Gastrocnemius medialis (tissue), 4 donors: ENCODE measurements at places on chromosomes 11 and 22. TPM values are rescaled to one million over a fixed set of nuclear protein-coding genes. Genes with fewer than 3 reads are reported as not detected.

DNA sequence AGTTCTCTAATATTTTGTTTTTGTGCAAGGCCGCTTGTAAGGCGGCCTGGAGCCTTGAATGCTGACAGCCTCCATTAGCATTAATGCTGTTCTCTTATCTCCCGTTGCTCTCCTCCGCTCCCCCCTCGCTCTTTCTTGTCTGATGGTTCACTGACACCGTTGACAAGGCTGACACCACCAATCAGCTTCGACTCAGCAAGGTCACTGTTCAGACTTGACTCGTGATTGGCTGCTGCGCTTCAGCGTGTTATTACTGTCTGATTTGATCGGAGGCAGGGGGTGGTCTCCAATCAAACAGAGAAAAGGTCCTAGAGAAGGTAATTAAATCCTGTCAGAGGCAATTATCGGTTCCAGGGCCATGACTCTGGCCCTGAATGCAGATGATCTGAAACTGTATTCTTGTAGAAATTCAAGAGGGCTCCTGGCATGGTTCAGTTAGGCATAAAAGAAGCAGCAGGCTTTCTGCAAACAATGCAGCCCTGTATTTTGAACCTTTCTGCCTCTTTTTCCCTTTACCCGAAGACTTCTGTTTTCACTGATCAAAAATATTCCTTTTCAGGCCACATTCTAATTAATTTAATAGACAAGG is 49.3 kb upstream of the MPPED2 start:
- no peak overlapping the region for H3K27ac ChIP-seq
- H3K4me1 ChIP-seq = no peaks in the 10 kb centered on the region
- DNase-seq = peak; percentile 51
- H3K36me3 ChIP-seq = no peaks in the 10 kb centered on the region

DNA sequence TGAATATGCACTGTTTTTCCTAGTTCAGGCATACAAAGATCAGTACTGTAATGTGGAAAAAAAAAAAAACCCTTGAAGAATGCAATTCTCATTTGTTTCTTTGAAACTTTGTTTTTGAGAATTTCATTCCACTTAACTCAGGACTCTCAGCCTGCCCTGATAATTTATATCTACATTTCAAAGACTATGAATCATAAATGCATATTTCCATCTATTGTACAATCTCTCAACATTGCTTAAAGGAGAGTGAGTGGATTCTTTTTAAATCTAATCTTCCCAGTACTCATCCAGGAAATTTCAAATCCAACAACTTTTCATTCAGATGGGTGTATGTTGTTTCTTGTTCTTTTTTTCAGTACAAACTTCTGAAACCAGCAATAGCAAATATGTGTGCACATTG is 322.2 kb upstream of the DDI1 start:
- no peaks in the 10 kb centered on the region for H3K27me3 ChIP-seq
- H3K36me3 ChIP-seq = no peaks in the 10 kb centered on the region
- H3K4me3 ChIP-seq = no peak overlapping the region
- H3K27ac ChIP-seq = no peak overlapping the region
- no peaks in the 10 kb centered on the region for H3K4me1 ChIP-seq

GRCh38 chr11:64857485-64857884 is 13.0 kb upstream of the CDC42BPG start:
- H3K27ac ChIP-seq = peak overlapping the region; percentile 91
- no peak for DNase-seq
- H3K4me1 ChIP-seq = peaks cover 87% of the 10 kb centered on the region
- no peaks in the 10 kb centered on the region for H3K36me3 ChIP-seq
- no peak overlapping the region for H3K4me3 ChIP-seq
- no peaks in the 10 kb centered on the region for H3K27me3 ChIP-seq

DNA sequence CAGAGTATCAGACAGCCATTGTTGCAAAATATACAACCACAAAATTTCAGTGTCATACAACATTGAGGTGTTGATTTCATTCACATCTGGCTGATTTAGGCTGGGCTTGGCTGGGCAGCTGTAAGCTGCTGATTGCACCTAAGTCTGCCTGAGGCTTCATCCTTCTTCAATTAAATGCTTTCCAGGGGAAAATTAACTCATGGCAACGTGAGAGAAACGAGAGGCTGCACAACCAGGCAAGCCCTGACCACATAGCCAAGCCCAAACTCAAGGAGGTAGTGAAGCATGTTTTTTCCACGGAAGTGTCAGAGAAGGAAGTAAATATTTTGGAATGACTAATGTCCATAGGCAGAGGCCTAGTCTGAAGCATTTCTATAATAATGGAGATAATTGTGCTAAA is 273.8 kb upstream of the ZC3H12C start:
- no peak overlapping the region for H3K4me3 ChIP-seq
- H3K36me3 ChIP-seq = no peaks in the 10 kb centered on the region
- no peak overlapping the region for H3K27ac ChIP-seq
- no peak for DNase-seq
- no peaks in the 10 kb centered on the region for H3K4me1 ChIP-seq

Gene CEP126
- 0.42 TPM for total RNA-seq

Gene OR4B1
- total RNA-seq = not detected

Gene STX5
- total RNA-seq = 26.0 TPM

Gene DGAT2
- 4.9 TPM for total RNA-seq

DNA sequence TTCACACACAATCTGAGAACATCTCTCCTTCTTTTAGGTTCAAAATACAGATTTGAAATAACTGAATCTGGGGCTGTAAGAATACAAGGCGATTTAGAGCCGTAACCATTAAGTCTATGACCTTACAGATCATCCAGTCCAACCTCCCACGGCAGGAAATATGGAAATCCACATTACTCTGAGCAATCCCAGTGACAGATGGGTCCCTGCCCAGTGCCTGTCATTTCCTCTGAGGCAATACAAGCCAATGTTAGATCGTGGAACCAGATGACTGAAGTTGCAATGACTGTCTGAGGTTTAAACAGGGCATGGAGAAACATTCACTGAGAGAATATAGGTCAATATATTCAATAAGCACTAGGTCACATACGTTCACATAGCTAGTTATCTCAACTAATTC is 77.4 kb upstream of the OR5AK2 start:
- no peaks in the 10 kb centered on the region for H3K27me3 ChIP-seq
- H3K27ac ChIP-seq = no peak overlapping the region
- no peak for DNase-seq
- no peaks in the 10 kb centered on the region for H3K36me3 ChIP-seq

GRCh38 chr11:18270102-18270501 is 4.0 kb downstream of the SAA1 start:
- no peak overlapping the region for H3K4me3 ChIP-seq
- H3K36me3 ChIP-seq = no peaks in the 10 kb centered on the region
- H3K27ac ChIP-seq = no peak overlapping the region
- H3K4me1 ChIP-seq = no peaks in the 10 kb centered on the region
- no peaks in the 10 kb centered on the region for H3K27me3 ChIP-seq
